ENCODE measurements at places on chromosomes 6 and 20.

DNA sequence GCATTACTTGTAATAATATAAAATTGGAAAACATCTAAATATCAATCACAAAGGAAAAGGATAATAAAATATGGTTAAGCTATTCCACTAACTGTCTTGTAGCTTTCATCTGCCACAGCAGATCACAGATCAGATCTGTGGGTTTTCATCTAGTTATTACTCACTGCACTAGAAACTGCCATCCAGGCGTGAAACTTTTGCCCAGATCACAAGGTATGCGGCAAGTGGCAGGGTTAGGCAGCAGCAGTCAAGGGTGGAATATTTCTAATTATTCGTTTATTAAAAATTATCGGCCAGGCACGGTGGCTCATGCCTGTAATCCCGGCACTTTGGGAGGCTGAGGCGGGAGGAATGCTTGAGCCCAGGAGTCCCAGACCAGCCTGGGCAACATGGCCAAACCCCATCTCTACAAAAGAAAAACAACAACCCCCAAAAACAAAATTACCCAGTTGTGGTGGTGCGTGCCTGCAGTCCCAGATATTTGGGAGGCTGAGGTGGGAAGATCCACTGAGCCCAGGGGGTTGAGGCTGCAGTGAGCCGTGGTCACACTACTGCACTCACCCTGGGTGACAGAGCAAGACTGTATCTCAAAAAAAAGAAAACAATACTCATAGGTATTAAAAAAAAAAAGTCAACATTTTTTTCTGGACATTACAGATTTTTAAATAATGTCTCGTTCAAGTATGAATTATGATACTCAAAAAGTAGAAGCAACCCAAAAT is 32.1 kb downstream of the BEND3 start:
- DNase-seq, result peak; percentile 62

DNA sequence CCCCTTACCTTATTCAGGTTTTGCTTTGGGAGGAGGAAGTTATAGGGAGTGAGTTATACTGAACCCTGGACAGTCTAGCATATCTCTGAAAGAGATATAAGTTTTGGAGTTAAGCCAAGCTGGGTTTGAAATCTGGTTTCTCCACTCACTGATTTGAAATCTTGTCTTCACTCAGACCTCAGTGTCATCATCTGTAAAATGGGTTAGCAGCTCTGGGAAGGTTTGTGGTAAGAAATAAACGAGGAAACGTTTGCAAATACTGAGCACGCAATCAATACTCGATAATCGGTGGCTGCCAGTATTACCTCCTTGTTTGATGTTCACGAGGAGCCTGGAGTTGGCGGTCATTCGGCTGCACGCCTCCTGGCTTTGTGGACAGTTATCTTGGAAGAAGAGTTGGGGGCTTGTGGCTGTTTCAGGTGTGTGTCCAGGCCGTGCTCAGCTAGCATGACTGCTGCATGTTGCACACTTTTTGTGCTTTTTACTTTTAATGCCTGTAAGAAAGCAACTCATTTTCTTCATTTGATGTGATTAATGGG is 61.8 kb downstream of the PAX1 start:
- no peak for DNase-seq

DNA sequence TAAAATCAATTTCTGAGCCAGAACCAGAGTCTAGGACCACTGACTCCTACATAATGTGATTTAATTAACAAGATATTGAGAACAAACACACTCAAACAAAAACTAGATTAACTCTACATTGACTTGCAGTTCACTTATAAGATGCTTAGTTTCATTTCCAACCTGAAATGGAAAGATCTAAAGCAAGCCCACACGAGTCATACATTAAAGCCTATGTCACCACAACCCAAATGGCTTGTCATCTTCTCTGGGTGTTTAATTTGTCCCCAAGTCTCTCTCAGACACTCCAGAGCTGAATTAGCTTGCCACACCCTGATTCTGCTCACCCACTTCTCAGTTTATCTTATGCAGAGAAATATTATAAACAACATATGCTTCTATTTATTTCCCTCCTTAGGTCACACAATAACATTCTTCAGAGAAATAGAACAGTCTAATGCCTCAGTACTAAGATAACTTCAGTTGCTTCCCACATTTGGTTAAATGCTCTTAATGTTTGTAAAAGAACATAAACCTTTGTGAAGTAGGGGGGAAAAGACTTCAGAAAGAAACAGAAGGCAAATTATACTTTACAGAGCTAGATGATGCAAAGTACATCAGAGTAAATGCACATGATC is 8.8 kb upstream of the FBXO30 start:
- DNase-seq, result no peak

GRCh38 chr6:147382945-147383554 is 125.4 kb upstream of the SAMD5 start:
- DNase-seq, result no peak

DNA sequence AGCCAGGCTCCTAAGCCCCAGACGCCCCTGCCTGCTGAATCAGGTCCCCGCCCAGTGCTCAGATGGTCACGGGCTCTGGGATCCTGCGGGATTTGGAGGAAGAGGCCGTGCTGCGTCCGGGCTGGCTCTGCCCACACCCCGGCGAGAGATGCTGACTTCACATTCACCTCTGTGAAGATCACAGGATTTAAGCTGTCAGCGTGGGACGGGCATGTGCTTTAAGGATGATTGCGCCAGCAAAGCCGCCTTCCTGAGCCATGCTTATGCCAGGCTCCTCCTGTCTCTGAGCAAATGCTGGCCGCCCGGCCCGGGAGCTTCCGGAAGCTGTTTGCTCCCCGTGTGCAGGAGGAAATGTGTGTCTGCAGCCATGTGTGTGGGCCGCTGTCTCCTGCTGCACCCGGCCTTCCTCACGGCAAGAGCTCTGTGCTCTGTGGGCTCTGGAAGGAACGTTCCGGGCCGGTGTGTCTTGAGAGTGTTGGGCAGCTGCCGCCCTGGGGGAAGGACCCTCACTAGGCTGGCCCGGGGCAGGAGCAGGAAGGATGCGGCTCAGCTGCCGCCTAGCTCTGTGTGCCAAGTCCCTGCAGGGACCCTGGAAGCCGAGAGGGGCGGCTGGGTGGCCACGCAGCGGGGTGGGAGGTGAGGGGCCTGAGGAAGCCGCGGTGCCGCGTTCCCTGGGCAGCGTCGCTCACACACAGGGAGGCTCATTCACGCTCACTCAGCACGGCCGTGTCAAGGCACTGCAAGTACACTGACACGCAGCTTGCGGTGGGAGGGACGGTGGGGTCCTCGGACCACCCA is 19.0 kb upstream of the BHLHE23 start:
- no peak for DNase-seq
